ENCODE measurements at places on chromosomes 7 and 10. TPM values are rescaled to one million over a fixed set of nuclear protein-coding genes. Genes with fewer than 3 reads are reported as not detected.
A peak's percentile ranks its signal among the peaks of the same experiment; 100 is the strongest.

Gene OR6B1
- not detected for total RNA-seq

Gene UCMA
- not detected for total RNA-seq

Gene SMC3
- total RNA-seq, result 37.8 TPM

Gene ZPBP
- not detected for total RNA-seq

Gene ACSM6
- total RNA-seq, result not detected

GRCh38 chr7:127752829-127753228, 100.8 kb downstream of the SND1 start:
- DNase-seq, result no peak

GRCh38 chr10:52677086-52677485, 95.5 kb downstream of the MBL2 start:
- no peak for DNase-seq

Gene GPNMB
- 335 TPM for total RNA-seq

DNA sequence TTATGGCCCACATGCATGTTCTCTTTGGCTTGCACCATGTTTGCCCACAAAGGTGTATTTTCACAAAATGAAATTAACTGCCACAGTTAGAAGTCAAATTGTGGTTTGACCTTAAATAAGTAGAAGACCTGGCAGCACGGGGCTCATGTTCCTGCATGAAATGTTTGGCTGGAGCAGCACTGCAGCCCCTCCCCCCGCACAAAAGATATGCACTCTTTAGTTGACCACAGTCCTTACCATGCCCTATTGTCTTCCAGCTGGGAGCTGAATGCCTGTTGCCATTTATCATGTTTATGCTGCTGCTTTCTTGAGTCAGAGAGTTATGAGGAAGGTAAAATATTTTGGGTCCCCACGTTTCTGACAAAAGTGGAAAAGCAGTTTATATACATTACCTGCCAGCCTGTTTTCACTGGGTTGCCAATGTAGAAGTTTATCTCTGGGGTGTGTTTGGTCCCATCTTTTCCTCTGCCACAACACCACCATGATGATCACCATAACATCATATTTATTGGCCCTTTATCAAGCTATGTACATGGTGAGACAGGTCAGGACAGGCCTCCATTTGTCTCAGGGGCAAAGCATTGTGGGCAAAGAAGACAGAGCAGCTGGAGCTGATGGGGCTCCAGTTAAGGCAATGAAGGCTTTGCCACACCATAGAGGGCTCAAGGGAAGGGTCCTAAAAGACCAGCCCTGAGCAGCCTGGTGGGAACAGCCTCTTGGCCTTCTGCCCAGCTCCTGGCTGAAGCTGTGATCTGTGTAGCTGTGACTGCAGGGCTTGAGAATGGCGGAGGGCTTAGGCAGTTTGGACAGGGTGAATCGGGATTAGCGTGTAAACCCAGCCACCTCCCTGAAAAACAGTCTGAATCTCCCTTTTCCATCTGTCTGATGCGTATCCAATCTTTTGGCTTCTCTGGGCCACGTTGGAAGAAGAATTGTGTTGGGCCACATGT, 5.4 kb downstream of the PRF1 start:
- peak; percentile 12 for DNase-seq

DNA sequence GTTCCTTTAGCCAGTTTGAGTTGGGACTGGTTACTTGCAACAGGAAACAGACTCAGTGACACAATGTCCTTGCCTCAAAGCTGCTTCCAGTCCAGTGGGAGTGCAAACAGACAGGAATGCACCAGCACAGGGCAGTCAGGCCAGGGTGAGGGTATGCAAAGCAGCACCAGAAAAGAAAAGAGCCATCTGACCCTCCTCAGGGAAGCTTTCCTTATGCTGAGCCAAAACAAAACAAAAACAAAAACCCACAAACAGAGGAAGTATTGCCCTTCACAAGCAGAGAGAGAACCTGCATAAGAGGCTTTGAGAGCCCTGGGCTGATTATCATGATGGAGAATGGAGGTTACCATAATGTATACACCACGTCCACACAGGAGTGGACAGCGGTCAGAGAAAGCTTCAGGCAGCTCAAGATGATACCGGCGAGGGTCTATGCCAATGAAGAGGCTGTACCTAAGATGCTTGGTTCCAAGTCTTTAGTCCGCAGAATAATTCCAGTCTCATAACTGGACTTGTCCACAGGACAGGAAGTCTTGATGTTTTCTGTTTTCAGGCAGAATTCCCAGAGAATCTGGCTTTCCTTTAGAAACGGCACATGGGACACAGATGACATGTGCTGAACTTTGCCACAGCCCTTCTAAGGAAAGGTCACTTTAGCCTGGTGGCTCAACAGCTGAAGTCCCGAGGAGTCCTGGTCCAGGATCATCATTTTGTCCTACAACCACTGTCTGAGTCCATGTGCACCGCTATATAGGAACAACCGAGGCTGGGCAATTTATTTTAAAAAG, 263.3 kb downstream of the TNS3 start:
- DNase-seq, result peak; percentile 9

- no peak for DNase-seq
Measured at GRCh38 chr7:149093228-149093627, 2.7 kb upstream of the ZNF786 start.

All from breast epithelium (tissue), 4 donors.